ENCODE measurements at places on chromosomes 7 and 10. TPM values are rescaled to one million over a fixed set of nuclear protein-coding genes. Genes with fewer than 3 reads are reported as not detected.

The CCAR1 gene
- 41.3 TPM for total RNA-seq

- DNase-seq = no peak
- peak overlapping the region; percentile 33 for H3K27ac ChIP-seq
- no peaks in the 10 kb centered on the region for H3K36me3 ChIP-seq
- no peak overlapping the region for H3K4me3 ChIP-seq
- no peaks in the 10 kb centered on the region for H3K4me1 ChIP-seq
These were observed 21.5 kb upstream of the IKZF1 start for GRCh38 chr7:50282813-50283605.

The PRRT4 gene
- 0.74 TPM for total RNA-seq

The MYL10 gene
- not detected for total RNA-seq

DNA sequence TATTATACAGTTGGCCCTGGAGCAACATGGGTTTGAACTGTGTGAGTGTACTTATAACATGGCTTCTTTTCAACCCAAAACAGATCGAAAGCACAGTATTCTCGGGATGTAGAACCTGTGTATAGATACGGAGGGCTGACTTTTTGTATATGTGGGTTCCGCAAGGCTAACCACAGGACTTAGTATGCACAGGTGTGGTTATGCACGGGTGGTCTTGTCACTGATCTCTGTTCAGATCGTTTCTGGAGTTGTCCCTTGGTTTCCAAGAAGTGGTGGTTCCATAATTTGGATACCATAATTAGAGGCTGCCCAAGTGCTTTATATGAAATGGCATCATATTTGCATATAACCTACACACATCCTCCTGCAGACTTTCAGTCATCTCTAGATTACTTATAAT lies 10.9 kb upstream of the BHLHA15 start:
- H3K27ac ChIP-seq = no peak overlapping the region
- no peak overlapping the region for H3K4me3 ChIP-seq
- no peak for DNase-seq
- peaks cover 27% of the 10 kb centered on the region for H3K36me3 ChIP-seq
- H3K4me1 ChIP-seq = no peaks in the 10 kb centered on the region

DNA sequence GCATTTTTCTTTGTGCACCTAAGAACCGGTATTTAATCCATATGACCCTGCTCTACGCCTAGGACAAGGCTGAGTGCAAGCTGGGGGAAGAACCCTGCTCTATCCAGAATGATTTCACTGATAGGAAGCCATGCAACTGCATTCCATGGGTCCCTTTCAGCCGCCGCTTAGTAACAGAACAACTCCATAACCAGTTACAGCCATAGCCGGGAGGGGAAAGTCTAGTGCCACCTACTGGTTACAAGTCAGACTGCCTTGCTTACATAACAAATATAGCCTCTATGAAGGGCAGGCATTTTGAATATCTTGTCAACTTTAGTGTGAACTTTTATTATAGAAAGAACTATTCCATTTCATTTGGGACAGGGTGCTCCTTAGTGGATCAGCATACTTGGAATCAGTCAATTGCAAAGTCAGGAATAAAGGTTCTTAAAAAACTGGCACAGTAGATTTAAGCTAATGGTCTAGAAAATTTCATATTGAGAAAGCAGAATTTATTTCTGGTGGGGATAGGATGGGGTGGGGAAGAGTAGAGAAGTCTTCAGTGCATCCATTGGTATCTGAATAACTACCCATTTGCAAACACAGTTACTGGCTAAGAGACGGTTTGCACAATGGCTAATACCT lies 521.7 kb downstream of the ADRA2A start:
- no peak overlapping the region for H3K4me3 ChIP-seq
- DNase-seq = no peak
- H3K36me3 ChIP-seq = no peaks in the 10 kb centered on the region
- H3K27me3 ChIP-seq = no peaks in the 10 kb centered on the region
- H3K4me1 ChIP-seq = no peaks in the 10 kb centered on the region
- no peak overlapping the region for H3K27ac ChIP-seq

- H3K4me1 ChIP-seq = no peaks in the 10 kb centered on the region
- H3K27ac ChIP-seq = no peak overlapping the region
- no peaks in the 10 kb centered on the region for H3K36me3 ChIP-seq
- H3K27me3 ChIP-seq = no peaks in the 10 kb centered on the region
These were observed 9.2 kb downstream of the DNA2 start for GRCh38 chr10:68462536-68462935.

The C7orf57 gene
- total RNA-seq = 2.1 TPM

The CFAP69 gene
- total RNA-seq = 3.4 TPM
